ENCODE measurements at places on chromosomes 1 and 21.

DNA sequence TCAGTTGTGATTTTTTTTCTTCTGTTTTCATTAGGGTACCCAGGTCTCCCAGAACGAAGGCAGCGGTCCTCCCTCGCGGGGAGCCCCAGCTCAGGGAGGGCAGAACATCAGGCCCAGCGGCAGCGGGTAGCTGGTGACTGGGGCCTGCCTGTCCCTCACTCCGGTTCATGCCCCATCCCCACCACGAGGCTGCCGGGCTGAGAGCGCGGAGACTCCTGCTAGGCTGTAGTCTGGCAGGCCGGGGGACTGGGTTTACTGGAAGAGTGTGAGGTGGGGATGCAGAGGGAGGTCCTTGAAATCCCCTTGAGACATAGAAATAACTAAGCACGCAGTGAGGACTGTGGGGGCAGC, 10.5 kb downstream of the BRINP2 start:
- DNase-seq = no peak

- DNase-seq = no peak
Observed at GRCh38 chr1:167774710-167775109, 52.9 kb downstream of the MPZL1 start.

GRCh38 chr1:78171736-78172590, 126.2 kb downstream of the GIPC2 start:
- peak; percentile 30 for DNase-seq

- DNase-seq = no peak
Observed at GRCh38 chr1:111220302-111220890, 7.1 kb upstream of the CHI3L2 start.

GRCh38 chr1:36529769-36530260, 47.1 kb upstream of the CSF3R start:
- DNase-seq = no peak

DNA sequence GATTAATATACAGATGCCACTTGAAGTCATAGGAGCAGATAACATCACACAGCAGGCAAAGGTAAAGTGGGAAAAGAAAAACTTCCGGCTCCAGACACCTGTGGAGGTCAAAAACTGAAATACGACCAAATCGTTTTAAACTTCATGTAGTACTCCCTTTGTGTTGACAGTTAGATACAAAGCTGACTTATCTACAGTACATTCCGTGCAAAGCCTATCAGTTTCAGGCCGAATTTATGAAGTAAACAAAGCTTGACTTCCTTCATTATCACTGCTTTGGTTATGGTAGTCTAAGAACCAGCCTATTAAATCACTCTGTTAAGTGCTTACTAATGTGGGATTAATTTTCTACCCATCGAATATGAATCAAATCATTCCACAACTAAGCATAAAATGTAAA, 156.3 kb downstream of the SMYD3 start:
- DNase-seq = no peak

GRCh38 chr1:165869343-165869742, 41.9 kb downstream of the UCK2 start:
- no peak for DNase-seq

DNA sequence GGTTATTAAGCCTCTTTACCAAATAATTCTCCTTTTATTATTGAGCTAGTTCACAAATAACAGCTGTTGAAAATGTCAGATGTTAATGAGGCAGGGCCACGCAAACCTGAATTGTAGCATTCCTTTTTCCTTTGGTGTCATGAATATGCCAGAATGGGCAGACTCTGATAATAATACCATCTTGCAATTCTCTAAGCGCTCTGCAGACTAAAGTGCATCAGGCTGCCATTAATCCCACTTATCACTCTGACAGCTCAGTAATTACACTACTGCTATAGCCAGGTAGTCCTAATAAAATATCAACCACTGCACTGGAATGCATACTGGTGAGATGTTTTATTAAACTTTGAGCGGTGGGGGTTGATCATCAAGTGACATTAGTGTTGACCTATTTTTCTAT, 177.7 kb downstream of the DPYD start:
- DNase-seq = no peak

- DNase-seq = no peak
Observed at GRCh38 chr1:157249326-157249725, 111.1 kb upstream of the ETV3 start.

DNA sequence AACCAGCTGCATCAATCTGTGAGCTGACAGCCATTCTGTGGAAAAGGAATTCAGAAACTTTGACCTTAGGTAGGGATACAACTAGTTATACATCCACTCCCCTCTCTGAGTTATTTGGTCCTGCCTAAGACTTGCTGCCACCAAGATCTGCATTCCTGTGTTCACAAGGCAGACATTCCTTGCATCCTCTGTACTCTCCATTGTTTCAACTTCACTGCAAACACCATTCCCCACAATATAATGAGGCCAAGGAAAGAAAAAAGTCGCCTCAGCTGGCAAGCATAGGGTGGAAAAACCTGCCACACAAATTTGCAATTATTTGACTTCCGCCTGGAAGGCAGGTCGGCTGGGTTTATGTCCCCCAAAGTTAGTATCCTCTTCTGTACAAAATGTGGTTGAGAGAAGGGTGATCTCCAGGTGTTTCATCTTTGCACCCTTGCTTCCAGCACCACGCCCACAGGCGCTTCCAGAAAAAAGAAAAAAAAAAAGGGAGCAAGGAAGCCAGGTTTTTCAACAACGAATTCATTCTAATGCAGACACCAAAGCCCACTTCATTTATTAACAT, 676 bp upstream of the CTTNBP2NL start:
- DNase-seq = no peak

DNA sequence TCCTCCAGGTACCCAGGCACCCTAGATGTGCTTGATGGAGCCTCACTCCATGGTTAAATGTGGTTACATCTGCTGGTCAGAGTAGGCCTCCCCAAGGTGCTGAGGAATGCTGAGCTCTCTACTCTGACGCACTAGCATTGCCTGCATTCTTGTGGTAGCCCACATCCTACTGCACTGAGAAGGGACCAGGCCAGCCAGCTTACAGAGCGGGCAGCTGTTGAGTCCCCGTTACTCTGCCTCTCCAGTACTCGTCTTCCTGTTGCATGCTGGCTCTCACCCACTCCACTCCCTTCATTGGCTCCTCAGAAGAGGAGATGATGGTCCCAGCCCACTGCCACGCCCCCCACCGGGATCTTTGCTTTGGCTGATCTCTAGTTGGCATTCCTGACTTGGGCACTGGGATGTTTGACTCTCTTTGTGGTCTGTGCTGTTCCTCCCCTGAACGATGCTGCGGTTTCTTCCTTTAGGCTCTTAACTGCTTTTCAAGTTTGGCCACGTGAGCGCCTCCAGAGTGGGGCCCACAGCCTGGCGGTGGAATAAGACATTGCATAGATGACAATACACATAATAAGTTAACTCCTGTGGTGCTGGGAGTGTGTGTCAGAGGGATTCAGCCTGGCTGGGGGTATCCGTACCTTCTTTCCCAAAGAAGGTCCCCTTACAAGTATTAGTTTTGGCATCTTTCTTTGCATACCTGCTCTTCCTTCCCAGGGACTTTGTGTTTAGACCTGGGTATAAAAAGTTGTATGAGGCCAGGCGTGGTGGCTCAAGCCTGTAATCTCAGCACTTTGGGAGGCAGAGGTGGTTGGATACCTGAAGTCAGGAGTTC, 18.6 kb downstream of the AZIN2 start:
- peak; percentile 96 for DNase-seq

- DNase-seq = no peak
Observed at GRCh38 chr21:32249511-32250280, 29.2 kb downstream of the MIS18A start.

DNA sequence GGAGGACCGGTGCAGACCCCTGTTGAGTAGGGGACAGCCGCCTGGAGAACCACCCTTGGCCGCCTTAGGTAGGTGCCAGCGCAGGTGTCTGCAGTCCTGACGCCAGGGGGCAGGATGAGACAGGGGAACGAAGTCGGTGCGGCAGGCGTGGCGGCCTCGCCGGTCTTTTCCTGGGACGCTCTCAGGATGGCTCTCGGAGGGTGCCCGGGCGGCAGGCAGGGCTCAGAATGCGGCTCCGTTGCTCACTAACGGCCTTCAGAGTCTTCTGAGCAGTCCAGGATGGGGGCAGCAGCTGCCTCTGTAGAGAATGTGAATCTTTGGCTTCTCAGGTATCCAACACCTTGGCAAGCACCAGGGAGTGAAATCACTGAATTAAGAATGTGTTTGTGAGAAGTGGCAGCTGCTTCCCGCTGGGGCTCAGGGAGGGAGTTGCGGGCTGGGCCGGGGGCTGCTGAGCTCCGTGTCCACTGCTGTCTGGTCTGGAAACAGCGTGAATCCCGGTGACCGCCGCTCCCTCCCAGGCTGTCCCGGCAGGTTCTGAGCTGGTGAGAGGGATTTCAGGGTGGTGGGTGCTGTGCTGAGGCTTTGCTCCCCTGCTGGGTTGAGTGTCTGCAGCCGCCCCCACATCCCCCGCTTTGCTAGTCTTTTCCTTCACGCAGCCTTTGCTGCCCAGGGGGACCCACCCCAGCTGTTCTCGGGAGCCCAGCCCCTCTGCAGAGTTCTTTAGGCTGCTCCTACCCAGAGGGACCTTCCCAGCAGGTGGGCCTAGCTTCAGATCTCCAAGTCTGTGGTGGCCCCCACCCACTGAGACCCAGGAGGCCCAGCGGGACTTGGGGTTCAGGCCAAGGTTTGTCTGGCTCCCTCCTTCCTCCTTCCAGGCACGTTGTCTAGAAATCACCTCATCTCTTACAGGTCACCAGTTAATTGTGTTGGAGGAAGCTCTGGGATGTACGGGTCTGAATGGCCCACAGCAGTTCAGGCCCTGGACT, 11.1 kb upstream of the C1orf174 start:
- peak; percentile 74 for DNase-seq

GRCh38 chr1:85278853-85279314, 2.5 kb upstream of the BCL10 start:
- peak; percentile 72 for DNase-seq

GRCh38 chr1:61081144-61081685, 1.1 kb upstream of the NFIA start:
- DNase-seq = no peak

GRCh38 chr1:159208175-159208825, 3.6 kb downstream of the ACKR1 start:
- no peak for DNase-seq

DNA sequence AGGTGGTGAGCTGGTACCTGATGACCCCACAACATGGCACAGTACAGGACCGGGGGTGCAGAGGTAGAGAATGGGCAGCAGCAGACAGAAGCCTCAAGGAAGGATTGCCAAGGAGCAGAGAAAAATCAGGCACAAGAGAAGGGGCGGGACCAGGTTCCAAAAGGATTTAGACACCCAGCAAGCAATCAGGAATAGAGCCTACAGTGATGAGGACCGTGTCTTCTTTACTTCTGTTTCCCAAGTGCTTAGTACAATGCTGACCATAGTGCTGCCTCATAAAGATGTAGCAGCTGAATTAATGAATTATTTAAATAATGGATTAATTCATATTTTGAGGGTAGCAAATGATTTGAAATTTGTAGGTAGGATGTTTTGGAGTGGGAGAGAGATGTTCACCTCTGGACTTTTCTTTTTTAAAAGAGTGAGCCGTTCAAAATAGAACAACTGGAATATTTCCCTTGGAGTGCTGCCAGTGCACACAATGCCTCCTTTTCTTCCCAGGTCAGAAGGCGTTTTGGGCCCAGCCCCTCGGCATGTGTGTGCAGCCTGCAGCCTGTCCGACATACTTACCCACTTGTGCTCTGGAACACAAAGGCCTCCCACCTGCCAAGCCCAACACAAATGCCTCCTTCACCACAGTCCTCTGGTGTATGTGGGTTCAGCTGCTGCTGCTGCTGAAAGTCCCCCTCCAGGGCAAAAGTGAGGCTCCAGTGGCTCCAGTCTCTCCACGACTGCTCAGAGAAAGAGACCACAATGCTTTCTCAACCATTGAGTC, 19.6 kb downstream of the KANK4 start:
- no peak for DNase-seq

DNA sequence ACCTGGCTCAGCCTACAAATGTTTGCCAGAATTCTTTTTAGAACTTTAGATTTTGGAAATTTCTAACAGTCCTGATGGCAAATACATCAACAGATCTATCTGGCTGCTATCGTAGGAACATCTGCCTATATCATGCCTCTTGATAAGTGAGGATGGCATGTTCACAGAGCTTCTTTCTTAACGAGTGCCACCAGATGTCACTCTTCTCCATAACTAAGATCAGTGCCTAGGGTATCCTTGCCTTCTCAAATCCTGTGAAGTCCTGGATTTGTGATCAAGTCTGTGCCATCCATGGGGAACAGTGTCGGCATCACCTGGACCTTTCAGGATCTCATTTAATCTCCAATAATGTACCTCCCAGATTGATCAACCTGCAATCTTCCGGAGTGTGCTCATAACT, 36.5 kb upstream of the CD5L start:
- peak; percentile 37 for DNase-seq

- DNase-seq = no peak
Observed at GRCh38 chr1:164756741-164757140, 197.8 kb downstream of the PBX1 start.

DNA sequence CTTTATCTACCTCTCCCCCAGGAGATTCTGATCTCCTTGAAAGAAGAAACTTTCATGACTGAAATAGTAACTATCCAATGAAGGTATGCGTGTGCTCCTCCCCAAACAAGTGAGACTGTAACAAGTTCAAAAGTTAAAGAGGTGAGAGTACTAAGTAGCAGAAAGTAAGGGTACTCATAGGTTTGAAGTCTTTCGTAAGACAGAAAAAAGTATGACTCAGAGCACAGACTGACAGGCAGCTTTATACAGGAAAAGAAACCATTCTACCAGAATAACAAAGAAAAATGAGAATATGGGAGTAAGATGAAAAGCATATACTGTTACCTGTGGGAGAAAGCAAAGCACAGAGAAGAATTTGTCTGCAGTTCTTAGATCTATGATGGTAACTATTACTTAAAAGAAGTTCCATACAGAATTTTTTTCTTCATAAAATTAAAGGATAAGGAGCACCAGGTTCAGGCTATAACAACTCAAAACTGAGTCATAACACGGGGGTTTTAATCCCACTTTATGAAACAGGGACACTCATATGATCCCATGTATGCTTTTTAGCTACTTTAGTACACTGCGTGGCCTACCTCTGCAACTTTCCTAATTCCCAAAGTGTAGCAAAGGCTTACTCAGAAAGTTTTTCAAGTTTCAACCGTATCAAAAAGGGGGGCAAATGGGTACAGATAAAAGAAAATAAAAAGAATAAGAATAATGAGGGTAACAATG, 52.0 kb downstream of the FOXJ3 start:
- DNase-seq = no peak

- DNase-seq = no peak
Observed at GRCh38 chr1:47559944-47560695, 122.3 kb downstream of the FOXD2 start.

DNA sequence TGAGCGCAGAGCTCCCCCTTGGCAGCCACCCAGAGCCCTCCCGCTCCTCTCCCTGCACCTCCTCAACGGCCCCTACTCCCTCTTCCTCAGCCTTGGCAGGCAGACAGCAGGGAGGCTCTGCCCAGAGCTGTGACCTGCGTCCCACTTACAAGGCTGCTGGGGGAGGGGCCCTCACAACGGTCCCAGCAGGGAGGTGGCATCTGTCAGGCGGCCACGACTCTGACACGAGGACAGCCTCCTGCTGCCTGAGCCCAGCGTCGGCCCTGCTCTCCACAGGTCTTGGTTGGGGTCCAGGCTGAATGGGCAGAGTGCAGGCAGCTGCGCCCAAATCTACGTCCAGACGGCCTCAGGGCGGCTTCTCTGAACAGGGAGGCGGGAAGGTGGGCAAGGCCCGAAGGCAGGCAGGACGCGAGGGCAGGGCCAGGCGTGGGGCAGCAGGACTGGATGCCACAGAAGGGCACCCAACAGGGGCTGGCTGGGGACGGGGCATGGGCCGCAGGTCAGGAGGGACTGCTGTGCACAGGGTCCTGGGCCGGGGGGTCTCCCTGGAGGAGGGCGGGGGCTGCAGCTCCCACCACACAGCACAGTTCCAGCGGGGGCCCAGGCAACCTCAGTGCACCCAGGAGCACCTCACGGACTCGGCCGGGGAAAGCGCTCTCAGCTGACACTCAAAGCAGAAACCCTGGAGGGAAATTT, 7.5 kb downstream of the SLC19A1 start:
- no peak for DNase-seq

Measured in AG20443 (cell line).